H9 (cell line): ENCODE measurements at places on chromosomes 7 and 10. TPM values are rescaled to one million over a fixed set of nuclear protein-coding genes. Genes with fewer than 3 reads are reported as not detected.

HMX2 gene
- total RNA-seq = 0.35 and 0.46 TPM in 2 replicates

GNAT3 gene
- total RNA-seq = not detected in 2 replicates

IQUB gene
- 0.28 and 0.39 TPM in 2 replicates for total RNA-seq

GBF1 gene
- total RNA-seq = 23.5 and 23.7 TPM in 2 replicates

STEAP1B gene
- total RNA-seq = 3.2 and 4.0 TPM in 2 replicates

ADAMTS14 gene
- total RNA-seq = 1.6 and 1.9 TPM in 2 replicates

IFIT1B gene
- total RNA-seq = not detected in 2 replicates
